Activated T-helper 1 cell treated with anti-CD3 and anti-CD28 coated beads, Interleukin-12 subunit alpha, Interleukin-12 subunit beta, Interleukin-2, Interleukin-4 antibody, amounts not matched to agents 30 ng/mL and 10 ng/mL and 1 ng/mL, durations not matched to agents 14 hours and 24 hours and 36 hours (primary cell): ENCODE measurements at places on chromosomes 5 and 9. TPM values are rescaled to one million over a fixed set of nuclear protein-coding genes. Genes with fewer than 3 reads are reported as not detected.
A peak's percentile ranks its signal among the peaks of the same experiment; 100 is the strongest.

GRCh38 chr5:15702102-15702501 lies 202.1 kb downstream of the FBXL7 start:
- H3K4me1 ChIP-seq = no peaks in the 10 kb centered on the region
- no peak for DNase-seq
- no peak overlapping the region for H3K27ac ChIP-seq
- H3K27me3 ChIP-seq = no peaks in the 10 kb centered on the region
- no peaks in the 10 kb centered on the region for H3K36me3 ChIP-seq

DNA sequence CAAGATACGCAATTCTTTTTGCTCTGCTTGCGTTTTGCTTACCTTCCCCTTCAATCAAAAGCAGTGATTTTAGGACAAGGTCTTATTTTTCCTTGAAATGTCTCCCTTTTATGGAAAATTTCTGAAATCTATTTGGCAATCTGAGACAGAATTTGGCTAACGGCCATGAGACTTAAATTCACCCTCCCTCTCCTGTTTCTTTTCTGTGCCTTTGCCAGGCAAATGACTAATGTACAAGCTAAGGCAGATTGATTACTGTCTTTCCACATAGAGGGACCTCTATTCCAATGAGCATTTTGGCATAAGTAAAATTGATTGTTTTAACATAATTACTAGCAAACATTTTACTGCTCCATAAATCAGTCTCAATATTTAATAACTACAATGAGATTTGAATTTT lies 31.7 kb downstream of the FAM81B start:
- no peaks in the 10 kb centered on the region for H3K36me3 ChIP-seq
- H3K4me3 ChIP-seq = no peak overlapping the region
- no peak for DNase-seq
- H3K27me3 ChIP-seq = peaks cover 4% of the 10 kb centered on the region

GRCh38 chr9:37474438-37474837 lies 9.2 kb upstream of the ZBTB5 start:
- peaks cover 9% of the 10 kb centered on the region for H3K4me1 ChIP-seq
- H3K36me3 ChIP-seq = peaks cover 2% of the 10 kb centered on the region
- H3K27ac ChIP-seq = no peak overlapping the region
- no peak for DNase-seq
- H3K4me3 ChIP-seq = no peak overlapping the region

GRCh38 chr9:108666240-108666784 lies 189.5 kb downstream of the ACTL7B start:
- H3K36me3 ChIP-seq = no peaks in the 10 kb centered on the region
- H3K27ac ChIP-seq = no peak overlapping the region
- DNase-seq = no peak
- no peak overlapping the region for H3K4me3 ChIP-seq
- H3K27me3 ChIP-seq = no peaks in the 10 kb centered on the region
- no peaks in the 10 kb centered on the region for H3K4me1 ChIP-seq

DNA sequence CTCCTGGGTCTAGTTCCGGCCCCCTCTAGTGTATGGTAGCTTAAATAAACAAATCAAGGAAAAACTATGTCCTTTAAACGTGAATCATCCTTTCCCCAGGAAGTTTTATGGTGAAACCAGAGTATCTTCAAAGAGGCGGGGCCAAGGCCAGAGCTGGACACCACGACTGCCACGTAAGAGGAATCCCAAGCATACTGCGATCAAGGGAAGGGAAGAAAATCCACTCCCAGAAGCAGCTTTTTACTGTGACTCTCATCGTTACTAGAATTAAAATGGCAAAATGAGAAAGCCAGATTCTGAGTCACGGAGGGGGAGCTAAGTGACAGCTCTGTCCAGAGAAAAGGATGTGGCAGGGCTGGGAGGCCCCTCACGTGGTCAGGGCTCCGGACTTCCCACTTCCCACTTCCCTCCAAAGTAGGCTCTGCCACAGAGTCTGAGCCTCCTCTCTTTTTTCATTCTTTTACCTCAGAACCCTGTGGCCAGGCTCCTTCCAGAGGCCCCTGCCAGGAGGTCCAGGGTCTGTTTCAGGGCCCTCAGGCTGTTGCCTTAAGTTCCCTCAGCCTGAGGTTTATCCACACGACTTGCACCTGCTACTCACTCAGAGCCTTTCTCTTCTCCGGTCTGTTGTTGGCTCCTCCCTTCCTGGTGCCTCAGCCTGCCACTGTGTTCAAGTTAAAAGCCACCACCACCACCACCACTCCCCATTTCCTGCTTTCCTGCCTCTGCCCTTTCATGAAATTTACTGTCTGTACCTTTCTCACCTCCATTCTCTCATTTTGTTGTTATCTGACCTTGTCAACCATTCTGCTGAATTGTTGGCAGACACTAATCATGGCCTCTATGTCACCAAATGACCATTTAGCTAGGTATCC lies 1.4 kb upstream of the GLRX start:
- peak; percentile 65 for DNase-seq
- H3K36me3 ChIP-seq = peaks cover 2% of the 10 kb centered on the region
- peak overlapping the region; percentile 91 for H3K4me3 ChIP-seq
- H3K27me3 ChIP-seq = no peaks in the 10 kb centered on the region
- peaks cover 59% of the 10 kb centered on the region for H3K4me1 ChIP-seq

GRCh38 chr5:41410737-41411136 lies 99.7 kb downstream of the PLCXD3 start:
- H3K27me3 ChIP-seq = peaks cover 1% of the 10 kb centered on the region
- H3K36me3 ChIP-seq = no peaks in the 10 kb centered on the region
- no peaks in the 10 kb centered on the region for H3K4me1 ChIP-seq
- no peak overlapping the region for H3K4me3 ChIP-seq
- H3K27ac ChIP-seq = no peak overlapping the region

- H3K4me1 ChIP-seq = no peaks in the 10 kb centered on the region
- no peak overlapping the region for H3K4me3 ChIP-seq
- no peaks in the 10 kb centered on the region for H3K27me3 ChIP-seq
Observed at GRCh38 chr5:25150819-25151218, 506.0 kb upstream of the CDH10 start.

- H3K27ac ChIP-seq = no peak overlapping the region
- H3K4me3 ChIP-seq = no peak overlapping the region
- no peak for DNase-seq
- no peaks in the 10 kb centered on the region for H3K36me3 ChIP-seq
- H3K4me1 ChIP-seq = no peaks in the 10 kb centered on the region
Observed at GRCh38 chr5:90894866-90895420, 336.3 kb downstream of the ADGRV1 start.

DNA sequence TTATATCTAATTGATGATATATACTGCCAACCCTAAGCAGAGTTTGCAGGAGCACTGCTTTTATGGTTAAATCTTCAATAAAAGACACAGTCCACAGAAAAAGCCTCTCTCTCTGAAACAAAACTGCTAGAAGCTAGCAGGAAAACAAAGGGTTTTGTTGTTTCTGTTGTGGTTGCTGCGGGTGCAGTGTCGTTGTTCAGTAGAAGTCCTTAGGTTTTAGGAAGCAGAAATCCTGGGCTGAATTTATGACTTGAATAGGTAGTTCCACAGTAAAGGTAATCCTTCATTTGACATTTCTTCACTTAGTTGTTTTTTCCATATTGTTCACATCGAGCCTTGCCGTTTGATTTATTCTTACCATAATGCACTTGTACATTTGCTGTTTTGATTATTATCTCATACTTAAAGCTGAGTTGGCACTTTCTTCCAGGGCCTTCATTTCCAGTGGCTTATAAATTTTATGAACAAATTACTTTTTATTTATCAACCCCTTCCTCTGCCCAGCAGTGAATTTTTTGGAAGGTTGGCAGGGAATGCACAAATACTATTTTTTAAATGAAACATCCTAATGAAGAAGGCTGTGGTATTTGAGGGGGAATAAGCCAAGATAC lies 209.6 kb upstream of the SLC30A5 start:
- peaks cover 27% of the 10 kb centered on the region for H3K4me1 ChIP-seq
- no peaks in the 10 kb centered on the region for H3K27me3 ChIP-seq
- H3K4me3 ChIP-seq = no peak overlapping the region

- no peak overlapping the region for H3K4me3 ChIP-seq
- DNase-seq = no peak
Observed at GRCh38 chr5:130720355-130720754, 444.7 kb downstream of the HINT1 start.

GRCh38 chr5:60918466-60918865 lies 26.4 kb downstream of the ERCC8 start:
- H3K4me1 ChIP-seq = no peaks in the 10 kb centered on the region
- peaks cover 21% of the 10 kb centered on the region for H3K36me3 ChIP-seq
- H3K4me3 ChIP-seq = no peak overlapping the region
- no peak overlapping the region for H3K27ac ChIP-seq

- no peaks in the 10 kb centered on the region for H3K27me3 ChIP-seq
- no peak overlapping the region for H3K27ac ChIP-seq
- H3K4me3 ChIP-seq = no peak overlapping the region
- no peaks in the 10 kb centered on the region for H3K4me1 ChIP-seq
Observed at GRCh38 chr9:102974530-102974929, 20.6 kb upstream of the CYLC2 start.

The WDR38 gene
- not detected in 2 replicates for total RNA-seq

The TIGD6 gene
- total RNA-seq = 2.4 TPM in 2 replicates

The CDX1 gene
- total RNA-seq = not detected in 2 replicates

The LURAP1L gene
- not detected in 2 replicates for total RNA-seq

The PCDHB15 gene
- total RNA-seq = not detected in 2 replicates

The ADCY2 gene
- not detected in 2 replicates for total RNA-seq

The FAM200C gene
- 0.65 and 0.98 TPM in 2 replicates for total RNA-seq
